ENCODE measurements at places on chromosomes 5 and 9.
A peak's percentile ranks its signal among the peaks of the same experiment; 100 is the strongest.

- peak; percentile 69 for DNase-seq
Observed at GRCh38 chr9:32665101-32665500, 29.6 kb upstream of the TAF1L start.

DNA sequence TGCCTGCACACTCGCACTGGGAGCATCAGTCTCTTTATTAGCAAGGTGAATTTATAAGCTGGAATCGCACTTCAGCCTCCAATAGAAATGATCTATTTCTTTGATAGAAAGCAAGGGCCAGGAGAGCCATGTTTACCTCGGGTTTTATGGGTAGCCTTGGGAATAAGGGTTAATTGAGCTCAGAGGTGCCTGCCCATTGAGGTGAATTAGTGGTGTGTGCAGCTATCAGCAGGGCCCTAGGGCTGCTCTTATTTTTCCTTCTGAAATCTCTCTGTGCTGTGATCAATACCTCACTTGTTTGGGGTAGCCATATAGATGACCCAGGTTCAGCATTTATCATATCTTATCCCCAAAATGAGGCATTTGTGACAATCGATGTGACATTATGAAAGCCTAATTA lies 297.8 kb downstream of the EBF1 start:
- no peak for DNase-seq

DNA sequence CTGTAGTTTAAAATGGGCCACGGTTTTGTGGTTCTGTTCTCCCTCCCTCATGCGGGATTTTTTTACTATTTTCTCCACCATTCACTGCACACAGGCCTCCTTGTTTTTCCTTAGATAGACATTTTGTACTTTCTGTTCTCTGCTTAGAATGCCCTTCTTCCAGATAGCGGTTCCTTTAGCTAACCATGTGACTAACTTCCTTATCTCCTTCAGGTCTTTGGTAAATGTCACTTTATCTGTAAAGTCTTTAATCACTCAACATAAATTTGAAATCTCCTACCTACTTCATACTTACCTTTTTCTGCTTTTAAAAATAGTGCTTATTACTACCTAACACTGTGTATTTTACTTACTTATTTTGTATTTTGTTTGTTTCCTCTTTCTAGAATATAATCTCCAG lies 15.0 kb downstream of the FER start:
- no peak for DNase-seq

GRCh38 chr9:120440791-120441190 lies 139.2 kb downstream of the CDK5RAP2 start:
- DNase-seq, result no peak

DNA sequence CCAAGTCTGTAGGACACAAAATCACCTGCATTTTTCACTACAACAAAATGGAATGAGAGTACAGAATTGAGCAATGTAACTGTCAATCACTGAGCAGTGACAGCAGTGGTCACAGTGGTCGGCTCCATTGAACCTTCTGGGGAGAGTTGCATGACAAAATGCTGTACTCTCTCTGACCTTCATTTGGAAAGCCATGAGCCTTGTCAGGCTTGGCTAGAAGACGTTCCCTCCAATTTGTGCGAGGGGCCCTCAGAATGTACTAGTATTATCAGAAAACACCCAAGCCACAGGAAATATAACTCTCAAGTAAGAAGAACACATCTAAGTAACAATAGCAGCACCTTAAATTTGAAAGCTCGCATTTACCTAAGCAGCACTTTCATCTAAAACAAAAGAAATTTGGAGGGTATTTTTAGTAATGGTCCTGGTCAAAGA lies 425.6 kb upstream of the MEF2C start:
- DNase-seq, result no peak

DNA sequence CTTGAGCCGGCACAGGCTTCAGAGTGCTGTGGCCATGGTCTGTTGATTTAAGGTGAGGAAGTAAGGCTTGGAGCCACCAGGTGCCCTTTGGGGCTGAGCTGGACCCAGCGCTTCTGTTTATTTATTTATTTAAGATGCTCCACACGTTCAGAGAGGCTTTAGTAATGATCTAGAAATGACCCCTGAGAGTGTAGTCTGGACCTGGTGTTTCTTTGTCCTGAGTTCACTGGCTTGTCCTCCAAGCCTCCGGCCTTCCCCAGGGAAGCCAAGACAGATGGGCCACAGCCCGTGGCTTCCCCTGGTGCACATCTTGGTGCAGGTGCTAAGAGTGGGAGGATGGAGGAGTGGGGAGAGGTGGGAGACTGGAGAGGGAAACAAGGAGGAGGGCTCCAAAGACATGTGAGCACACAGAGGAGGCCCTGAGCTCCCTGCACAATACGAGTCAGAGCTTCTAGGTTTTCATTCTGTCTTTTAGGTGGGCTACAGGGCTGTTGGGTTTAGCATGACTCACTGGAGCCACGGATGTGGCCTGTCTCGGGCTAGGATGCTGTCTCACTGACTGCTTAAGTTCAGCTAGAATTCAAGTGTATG lies 56.9 kb downstream of the AHRR start:
- peak; percentile 75 for DNase-seq

DNA sequence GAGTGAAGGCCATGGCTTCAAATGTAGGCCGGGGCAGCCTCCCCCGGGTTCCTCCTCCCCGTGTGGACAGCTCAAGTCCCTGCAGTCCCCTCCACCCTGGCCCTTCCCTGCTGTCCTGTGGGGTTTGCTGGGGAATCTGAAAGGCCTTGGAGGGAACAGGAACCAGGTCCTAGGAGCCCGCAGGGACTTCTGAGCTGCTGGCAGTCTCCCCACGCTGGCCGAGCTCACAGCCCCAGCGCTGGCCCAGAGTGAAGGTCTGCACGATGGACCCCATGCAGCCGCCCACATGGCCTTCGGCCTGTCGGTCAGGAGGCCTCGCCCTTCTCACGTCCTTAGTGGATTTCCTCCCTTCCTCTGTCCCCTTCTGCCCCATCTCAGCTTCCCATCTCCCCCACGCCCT lies 25.7 kb upstream of the NOTCH1 start:
- no peak for DNase-seq

- DNase-seq, result peak; percentile 36
Observed at GRCh38 chr9:26947736-26948135, 694 bp upstream of the PLAA start.

GRCh38 chr9:80560976-80561375 lies 989.2 kb downstream of the TLE4 start:
- no peak for DNase-seq

GRCh38 chr5:147332658-147333057 lies 97.8 kb downstream of the STK32A start:
- no peak for DNase-seq

DNA sequence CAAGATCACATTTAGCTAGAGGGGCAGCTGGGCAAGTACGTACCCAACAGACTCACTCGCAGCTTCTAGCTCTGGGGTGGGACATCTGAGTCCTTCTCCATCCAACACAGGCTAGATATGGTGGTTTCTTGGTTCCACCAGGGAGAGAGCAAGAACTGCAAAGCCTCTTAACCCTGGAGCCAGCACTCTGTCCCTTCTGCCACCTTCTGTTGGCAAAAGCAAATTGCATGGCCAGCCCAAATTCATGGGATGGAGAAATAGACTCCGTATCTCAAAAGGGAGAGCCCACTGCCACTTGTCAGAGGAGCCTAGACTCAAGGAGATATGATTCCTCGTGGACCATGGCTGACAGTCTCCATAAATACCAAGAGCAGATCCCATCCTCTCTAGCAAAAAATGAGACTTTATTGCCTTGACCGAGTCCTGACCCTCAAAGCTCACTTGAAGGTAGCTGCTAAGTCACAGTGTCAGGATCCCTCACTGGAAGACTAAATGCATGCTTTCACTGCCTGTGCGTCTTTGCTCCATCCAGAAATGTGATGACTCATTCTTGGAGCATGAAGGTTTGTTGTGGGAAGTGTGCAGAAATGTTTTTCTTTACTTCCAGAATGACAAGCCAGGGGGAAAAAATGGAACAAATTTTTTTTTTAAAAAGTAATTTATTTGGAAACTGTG lies 28.8 kb upstream of the ROR2 start:
- peak; percentile 87 for DNase-seq

DNA sequence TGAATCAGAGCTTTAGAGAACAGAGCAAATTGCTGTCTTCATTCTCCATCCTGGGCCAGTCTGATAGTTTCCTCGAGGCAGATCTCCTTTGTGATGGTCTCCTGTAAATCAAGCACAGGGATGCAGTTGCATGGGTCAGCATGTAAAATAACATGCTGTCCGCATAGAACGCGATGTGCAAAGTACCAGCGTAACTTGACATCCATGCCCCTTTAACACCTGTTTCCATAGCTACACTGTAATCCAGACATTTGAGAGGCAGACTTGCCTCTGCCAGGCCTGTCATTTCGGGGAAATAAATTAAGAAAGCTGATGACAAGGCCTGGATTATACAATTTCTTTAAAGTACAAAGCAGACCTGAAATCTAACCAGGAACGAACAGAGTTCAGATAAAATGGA lies 413.5 kb downstream of the TLE4 start:
- no peak for DNase-seq

- DNase-seq, result peak; percentile 26
Observed at GRCh38 chr9:82208741-82209450, 220.3 kb downstream of the SPATA31D1 start.

DNA sequence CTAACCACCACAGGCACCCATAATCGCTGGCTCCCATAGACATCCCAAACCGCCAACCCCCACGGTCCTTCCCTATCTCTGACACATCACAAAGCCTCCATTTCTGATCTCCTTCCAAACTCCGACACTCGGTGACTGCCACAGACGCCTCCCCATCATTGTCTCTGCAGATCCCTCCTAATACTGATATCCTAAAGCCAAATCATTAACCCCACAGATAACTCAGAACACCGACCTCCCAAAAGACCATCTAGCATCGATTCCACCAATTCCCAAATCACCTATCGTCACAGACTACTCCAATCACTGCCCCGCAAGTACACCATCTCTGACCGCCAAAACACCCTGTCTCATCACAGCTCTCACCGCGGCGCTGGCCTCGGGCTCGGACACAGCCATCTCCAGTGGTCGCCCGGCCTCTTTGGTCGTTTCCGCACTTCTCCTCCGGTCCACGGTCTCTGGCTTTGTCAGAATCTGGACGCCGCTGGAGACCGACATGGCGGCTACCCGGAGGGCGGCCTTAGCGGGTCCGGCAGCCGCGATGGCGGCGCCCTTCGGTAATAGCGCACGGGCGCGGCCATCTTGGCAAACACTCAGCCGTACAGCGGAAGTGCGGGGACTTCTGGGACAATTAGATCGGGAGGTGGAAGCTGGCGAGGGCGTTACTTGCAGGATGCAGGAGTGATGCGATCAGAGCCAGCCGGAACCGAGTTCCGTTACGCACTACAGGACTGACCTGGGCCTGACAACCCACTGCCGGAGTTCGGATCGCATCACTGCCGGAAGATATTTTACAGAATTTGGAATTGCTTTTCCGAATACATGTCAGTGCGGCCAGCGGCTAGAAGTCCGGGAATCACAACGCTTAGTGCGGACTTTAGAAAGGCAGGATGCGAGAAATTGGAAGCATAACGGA lies at the start of gene ZFP37:
ZFP37 (minus strand) TSS at position 534 of the 916 bp plus-strand sequence; CDS start at position 498, 36 bp downstream.
- peak; percentile 98 for DNase-seq

GRCh38 chr5:72112389-72112788 lies 5.1 kb downstream of the MAP1B start:
- no peak for DNase-seq

DNA sequence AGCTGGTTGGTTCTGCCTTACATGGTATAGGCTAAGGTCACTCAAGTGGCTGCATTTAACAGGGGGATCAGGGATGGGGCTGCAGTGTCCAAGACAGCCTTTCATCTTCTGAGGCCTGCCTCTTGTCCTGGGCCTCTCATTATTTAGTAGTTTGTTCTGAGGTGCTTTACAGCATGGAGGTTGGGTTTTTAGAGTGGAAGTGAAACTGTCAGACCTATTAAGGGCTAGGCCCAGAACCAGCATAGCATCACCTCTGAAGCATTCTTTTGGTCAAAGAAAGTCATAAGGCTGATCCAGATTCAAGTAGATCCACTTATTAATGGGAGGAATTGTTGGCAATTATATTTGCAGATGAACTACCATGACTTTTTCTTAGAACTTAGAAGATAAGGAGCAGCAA lies 146.0 kb upstream of the NMUR2 start:
- DNase-seq, result no peak

DNA sequence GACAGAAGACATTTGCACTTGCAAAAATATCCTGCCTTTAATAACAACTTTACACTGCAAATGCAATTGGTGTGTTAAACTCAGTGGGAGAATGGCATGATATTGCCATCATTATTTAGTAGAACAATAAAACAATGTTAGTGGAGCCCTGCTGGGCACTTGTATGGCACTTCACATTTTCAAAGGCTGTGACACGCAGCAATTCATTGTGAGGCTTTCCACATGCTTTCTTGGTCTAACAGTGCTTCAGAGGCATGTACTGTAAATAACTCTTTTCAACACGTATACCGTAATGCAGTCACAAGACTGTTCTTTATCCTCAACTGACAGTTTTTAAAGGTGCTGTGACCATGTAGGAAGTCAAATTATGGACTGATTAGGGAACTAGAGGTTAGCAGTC lies 155.5 kb upstream of the EPB41L4A start:
- DNase-seq, result no peak

- DNase-seq, result peak; percentile 70
Observed at GRCh38 chr9:83620841-83621636, 1.9 kb upstream of the IDNK start.

DNA sequence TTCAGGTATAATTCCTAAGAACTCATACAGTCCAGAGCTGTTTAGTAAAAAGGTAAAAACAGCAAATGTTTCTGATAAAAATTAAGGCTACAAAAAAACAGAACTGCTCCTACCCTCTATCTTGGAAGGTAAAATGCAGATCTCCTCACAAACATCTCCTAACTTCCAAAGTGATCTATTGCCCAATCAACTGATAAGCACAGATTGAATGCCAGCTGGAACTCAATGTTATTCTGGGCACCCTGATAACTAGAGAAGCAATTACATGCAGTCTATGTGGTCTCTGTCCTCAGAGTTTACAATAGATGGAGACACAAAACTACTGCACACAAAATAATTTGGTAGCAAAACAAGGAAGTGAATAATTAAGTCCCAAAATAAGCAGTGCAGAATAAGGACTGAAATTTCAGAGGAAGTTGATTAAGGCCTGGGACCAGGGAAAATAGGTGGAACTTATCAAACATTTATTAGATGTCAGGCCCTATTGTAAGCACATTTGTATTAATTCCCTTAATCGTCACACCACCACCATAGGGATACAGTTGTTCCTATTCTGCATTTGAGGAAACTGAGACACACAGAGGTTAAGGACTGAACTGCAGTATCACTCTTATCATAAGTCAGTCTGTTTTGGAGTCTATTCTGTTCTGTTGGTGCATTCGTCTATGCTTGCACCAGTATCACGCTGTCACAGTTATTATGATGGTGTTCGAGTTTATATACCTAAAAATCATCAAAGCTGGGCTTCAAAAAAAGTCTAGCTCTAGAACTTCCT lies 102.2 kb upstream of the TARS1 start:
- DNase-seq, result no peak

DNA sequence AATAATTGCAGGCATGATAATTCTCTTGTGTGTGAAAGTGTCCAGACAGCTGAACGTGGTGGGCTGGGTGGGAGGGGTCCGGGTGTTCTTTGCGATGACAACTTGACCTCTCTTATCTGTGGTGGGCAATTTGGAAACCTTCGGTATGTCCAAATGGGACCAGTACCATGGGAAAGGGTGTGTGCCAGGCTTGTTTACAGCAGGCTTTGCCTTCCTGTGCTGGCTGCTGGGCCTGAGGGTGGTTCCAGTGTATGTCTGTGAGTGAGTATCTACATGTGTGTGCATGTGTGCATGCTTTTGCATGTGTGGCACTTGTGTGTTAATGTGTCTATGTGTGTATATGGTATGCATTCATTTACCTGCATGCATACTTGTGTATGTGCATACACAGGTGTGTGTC lies 166.4 kb downstream of the GADD45G start:
- no peak for DNase-seq

- DNase-seq, result no peak
Observed at GRCh38 chr9:114088571-114089170, 10.4 kb downstream of the KIF12 start.

Data from GM23248 (cell line).